ENCODE measurements at places on chromosomes 4 and X. TPM values are rescaled to one million over a fixed set of nuclear protein-coding genes. Genes with fewer than 3 reads are reported as not detected.

DNA sequence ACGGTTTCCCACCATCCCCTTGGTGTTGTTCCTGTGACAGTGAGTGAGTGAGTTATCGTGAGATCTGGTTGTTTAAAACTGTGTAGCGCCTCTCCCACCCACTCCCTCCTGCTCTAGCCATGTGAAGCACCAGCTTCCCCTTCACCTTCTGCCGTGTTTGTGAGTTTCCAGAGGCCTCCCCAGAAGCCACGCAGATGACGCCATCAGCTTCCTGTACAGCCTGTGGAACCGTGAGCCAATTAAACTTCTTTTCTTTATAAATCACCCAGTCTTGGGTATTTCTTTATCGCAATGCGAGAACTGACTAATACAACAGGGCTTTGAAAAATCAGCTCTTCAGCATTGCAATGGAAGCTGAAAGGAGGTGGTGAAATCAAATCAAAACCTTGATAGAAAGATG is 50.0 kb downstream of the FGFBP1 start:
- no peaks in the 10 kb centered on the region for H3K27me3 ChIP-seq
- DNase-seq: no peak
- H3K4me1 ChIP-seq: no peaks in the 10 kb centered on the region
- H3K27ac ChIP-seq: no peak overlapping the region
- H3K4me3 ChIP-seq: no peak overlapping the region

DNA sequence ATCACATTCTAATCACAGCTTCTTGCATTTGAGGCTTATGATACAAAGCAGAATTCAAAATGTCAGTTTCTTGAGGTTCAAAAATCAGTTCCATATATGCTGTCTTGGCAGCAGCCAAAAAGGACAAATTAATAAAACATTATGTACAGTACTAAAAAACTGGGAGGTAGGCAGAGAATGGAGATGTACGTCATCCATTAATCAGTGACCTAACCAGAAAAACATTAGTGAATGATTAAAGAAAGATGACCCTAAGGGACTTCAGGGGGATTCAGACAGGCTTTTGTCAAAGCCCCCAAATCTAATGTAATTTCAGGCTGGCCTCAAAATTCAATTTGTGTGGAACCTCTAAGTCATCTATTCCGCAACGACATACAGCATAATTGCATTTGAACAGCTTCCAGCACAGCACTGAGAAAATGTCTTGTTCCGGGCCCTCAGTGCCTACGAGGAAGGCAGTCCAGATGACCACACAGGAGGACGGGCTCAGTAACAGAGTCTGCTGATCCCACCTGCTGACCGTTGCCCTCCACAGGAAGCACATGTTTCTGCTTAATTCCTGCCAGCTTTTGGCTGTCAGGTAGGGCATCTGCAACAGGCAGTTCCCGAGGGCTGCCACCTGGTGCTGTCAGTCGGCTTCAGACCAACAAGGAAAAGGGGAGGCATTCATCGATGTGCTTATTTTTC is 83.8 kb upstream of the HHIP start:
- no peaks in the 10 kb centered on the region for H3K27me3 ChIP-seq
- DNase-seq: no peak
- no peak overlapping the region for H3K27ac ChIP-seq
- H3K4me3 ChIP-seq: no peak overlapping the region
- H3K4me1 ChIP-seq: no peaks in the 10 kb centered on the region

FAM133A gene
- not detected for total RNA-seq

MOB1B gene
- total RNA-seq: 16.7 TPM

NOCT gene
- total RNA-seq: 2.2 TPM

C1QTNF7 gene
- 20.2 TPM for total RNA-seq

PCSK1N gene
- total RNA-seq: 7.0 TPM

NUDT10 gene
- 2.3 TPM for total RNA-seq

DNAAF6 gene
- total RNA-seq: not detected

All from stomach (tissue), 19 donors.